Stimulated activated CD8-positive, alpha-beta memory T cell treated with anti-CD3 and anti-CD28 coated beads, Interleukin-15, amount 100 ng/mL, for 4 hours (primary cell): ENCODE measurements at places on chromosomes 11 and 22.
A peak's percentile ranks its signal among the peaks of the same experiment; 100 is the strongest.

- DNase-seq, result no peak
These were observed 1.1 kb downstream of the MAPK12 start for GRCh38 chr22:50260434-50260800.

DNA sequence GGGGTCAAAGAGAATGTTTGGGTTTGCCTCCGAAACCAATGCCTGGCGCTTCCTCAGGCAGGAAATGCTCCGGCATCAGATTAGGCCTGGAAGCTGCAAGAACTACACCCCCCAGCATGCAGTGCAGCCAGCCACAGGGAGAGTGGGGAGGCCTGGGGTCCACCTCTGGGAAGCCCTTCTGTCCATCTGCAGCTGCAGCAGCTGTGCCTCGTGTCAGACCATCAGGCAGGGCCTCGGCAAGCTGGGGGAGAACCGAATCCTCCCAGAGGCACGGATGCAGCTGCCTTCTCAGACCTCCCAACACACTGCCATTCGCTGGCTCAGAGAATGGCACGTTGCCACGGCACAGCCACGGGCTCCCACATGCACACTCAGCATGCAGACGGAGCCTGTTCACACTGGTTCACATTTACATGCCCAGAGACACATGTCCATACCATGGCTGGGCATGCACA lies 57.4 kb downstream of the NECTIN1 start:
- no peak for DNase-seq

DNA sequence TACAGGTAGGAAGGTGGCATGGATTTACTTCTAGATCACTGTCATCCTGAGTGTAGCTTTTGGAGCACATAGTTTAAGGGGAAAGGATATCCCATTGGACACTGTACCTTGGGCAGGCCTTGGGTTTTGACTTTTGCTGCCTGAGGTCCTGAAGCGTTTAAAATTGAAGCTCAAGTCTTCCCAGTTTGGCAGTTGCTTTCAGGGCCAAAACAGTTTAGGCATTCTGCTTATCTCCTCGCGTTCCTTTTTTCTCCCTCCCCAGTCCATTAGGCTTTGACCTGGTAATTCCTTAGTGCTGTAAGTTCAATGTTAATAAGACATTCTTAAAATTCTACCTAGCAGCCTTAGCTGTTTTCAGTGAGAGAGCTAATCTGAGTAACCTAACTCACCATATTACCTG lies 35.7 kb downstream of the CSTF3 start:
- no peak for DNase-seq

GRCh38 chr11:66744485-66745355 lies 15.7 kb upstream of the SPTBN2 start:
- peak; percentile 75 for DNase-seq

- no peak for DNase-seq
These were observed 55.8 kb downstream of the PPME1 start for GRCh38 chr11:74226907-74227306.

- DNase-seq, result no peak
These were observed 117.3 kb upstream of the PLET1 start for GRCh38 chr11:112377946-112378345.

GRCh38 chr22:32665676-32666075 lies 135.8 kb upstream of the TIMP3 start:
- DNase-seq, result no peak

GRCh38 chr11:18743365-18743764 lies 17.4 kb upstream of the IGSF22 start:
- DNase-seq, result no peak

DNA sequence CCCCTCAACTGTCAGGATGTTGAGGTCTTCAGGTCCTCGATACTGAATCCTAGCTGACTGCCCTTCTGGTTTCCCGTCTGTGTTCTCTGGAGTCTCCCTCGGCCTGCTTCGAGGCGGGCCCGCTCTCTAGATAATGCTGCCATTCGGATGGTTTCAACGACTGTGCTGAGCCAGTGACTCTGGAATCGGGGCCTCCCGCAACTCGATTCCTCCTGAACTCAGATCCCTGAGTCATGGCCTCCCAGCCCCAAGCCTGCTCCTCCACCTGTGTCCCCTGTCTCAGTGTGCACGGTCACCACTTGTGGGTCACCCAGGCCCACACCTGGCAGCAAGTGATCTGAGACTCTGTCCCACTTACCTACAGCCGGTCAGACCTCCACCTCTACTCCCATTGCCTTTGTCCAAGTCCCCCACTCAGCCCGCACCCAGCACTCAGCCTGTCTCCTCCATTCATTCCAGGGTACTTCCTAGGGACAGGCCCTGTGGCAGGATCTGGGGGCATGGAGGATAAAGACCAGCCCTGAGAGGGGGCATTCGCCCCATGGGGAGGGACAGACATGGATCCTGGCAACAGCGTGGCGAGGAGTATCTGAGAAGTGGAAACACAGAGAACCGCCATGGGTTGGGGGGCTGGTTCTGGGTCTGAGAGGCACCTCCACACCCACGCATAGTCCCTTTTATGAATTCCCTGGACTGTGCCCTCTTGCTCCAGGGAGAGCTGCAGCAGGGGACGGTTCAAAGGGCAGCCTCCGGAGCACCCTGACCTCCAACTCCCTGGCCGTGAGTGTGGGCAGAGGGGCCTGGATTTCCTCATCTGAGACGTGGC lies 14.3 kb downstream of the MPST start:
- DNase-seq, result no peak

DNA sequence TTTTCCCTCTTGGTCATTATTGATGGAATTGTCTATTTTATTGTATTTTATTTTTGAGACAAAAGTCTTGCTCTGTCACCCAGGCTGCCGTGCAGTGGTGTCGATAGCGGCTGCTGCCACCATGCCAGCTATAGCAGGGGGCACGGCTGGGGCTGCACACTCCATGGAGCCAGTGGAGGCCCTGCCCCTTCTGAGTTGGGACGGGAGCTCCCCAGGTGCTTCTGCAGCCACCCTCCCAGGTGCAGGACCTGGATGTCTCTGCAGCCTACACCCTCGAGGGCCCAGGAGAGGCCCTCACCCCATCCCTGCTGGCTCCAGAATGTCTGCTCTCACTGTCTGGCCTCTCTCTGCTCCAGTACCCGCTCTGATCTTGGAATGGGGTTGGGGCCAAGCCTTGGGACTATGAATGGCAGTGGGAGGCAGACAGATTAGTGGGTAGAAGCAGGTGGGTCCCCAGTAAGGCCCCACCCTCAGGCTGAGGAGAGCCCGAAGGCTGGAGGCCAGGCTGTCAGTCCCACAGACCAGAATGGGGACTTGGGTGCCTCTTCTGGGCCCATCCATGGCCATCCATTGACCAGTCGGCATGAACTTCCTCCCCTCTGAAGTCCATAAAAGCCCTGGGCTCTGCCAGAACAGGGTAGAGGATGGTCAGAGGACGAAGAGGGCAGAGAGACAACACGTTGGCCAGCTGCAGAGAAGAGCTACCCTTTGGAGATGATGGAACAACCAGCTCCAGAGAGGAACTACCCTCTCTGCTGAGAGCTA lies 49.6 kb upstream of the ATXN10 start:
- DNase-seq, result no peak

GRCh38 chr11:5384335-5384734 lies 723 bp downstream of the OR51M1 start:
- DNase-seq, result no peak

DNA sequence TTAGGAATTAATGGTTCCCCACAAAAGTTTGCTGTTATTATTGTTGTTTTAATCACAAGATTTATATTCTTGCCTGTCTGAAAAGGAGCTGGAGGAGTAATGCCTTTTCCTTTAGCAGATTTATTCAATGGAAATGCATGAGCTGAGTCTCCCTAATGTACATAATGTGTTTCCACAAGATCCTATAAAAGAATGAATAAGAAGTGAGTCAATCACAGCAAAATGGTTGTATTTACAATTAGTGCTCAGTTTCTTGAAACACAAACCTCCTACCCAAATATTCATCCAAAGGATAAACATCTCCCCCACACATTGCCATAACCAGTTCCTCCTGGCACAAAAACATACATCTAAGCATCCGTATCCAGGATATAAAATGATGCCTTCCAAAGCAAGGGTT lies 33.3 kb downstream of the ME3 start:
- DNase-seq, result no peak
